ENCODE measurements at places on chromosomes 6 and 20. TPM values are rescaled to one million over a fixed set of nuclear protein-coding genes. Genes with fewer than 3 reads are reported as not detected.

Gene PTCRA
- total RNA-seq: not detected

Gene TENT5A
- 26.3 TPM for total RNA-seq

Gene VGLL2
- not detected for total RNA-seq

Gene CLVS2
- 0.06 TPM for total RNA-seq

Gene CRISP1
- total RNA-seq: not detected

Gene IMPG1
- not detected for total RNA-seq

Gene SEMG2
- not detected for total RNA-seq

Gene PROKR2
- not detected for total RNA-seq

Gene EPB41L2
- 104 TPM for total RNA-seq

Gene GSTA2
- not detected for total RNA-seq

Gene ESR1
- total RNA-seq: 0.70 TPM

Gene COL12A1
- 5.5 TPM for total RNA-seq

Gene NOX3
- not detected for total RNA-seq

Gene DZANK1
- total RNA-seq: 1.8 TPM

Gene ZBTB22
- 19.9 TPM for total RNA-seq

Gene ALDH5A1
- total RNA-seq: 18.3 TPM

Gene MLIP
- 2.7 TPM for total RNA-seq

Gene SLC16A10
- 4.0 TPM for total RNA-seq

Gene FABP7
- not detected for total RNA-seq

Gene OXT
- total RNA-seq: not detected

Gene FERMT1
- 79.7 TPM for total RNA-seq

Gene RSPH9
- total RNA-seq: not detected

Gene VWA7
- total RNA-seq: 11.4 TPM

Gene SLC26A8
- total RNA-seq: 0.18 TPM

Gene RBBP8NL
- 4.8 TPM for total RNA-seq

Data from left colon (tissue), 2 donors.